ENCODE measurements at places on chromosomes 4 and X.

- no peak for DNase-seq
Observed at GRCh38 chr4:119971431-119972084, 95.1 kb downstream of the MAD2L1 start.

- DNase-seq: no peak
Observed at GRCh38 chr4:17492058-17492741, 19.7 kb downstream of the QDPR start.

GRCh38 chr4:85128246-85129204 lies 162.0 kb upstream of the WDFY3 start:
- DNase-seq: no peak

- DNase-seq: no peak
Observed at GRCh38 chr4:6731780-6732179, 15.8 kb downstream of the BLOC1S4 start.

- DNase-seq: no peak
Observed at GRCh38 chr4:185654311-185654710, 119.0 kb upstream of the PDLIM3 start.

DNA sequence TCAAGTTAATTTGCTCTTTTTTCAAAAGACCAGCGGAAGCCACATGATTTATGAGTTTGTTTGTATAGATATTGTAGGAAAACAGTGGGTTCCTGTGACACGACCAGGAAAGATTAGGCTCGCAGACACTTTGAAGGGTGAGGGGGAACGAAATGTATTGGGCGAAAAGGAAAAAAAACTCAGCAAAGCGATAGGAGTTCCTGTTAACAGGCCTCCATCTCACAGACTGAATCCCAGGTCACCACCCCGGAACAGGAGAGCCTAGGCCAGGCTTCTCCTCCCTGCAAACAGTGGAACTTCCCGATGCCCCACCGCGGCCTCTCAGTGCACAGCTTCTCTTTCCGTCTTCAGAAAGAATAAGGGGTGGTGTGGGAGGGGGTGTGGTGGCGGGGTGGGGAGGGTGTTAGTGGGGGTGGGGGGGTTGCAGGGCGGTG lies 181.8 kb upstream of the GPRIN3 start:
- no peak for DNase-seq

- no peak for DNase-seq
Observed at GRCh38 chr4:111556141-111556781, 589.0 kb upstream of the FAM241A start.

GRCh38 chr4:187227907-187228704 lies 504.4 kb upstream of the FAT1 start:
- DNase-seq: no peak

Data from CD4-positive, alpha-beta T cell treated with Interleukin-4 for 4 hours (primary cell).